DMS79 treated with DMSO at 0.1 percent for 48 hours (cell line): ENCODE measurements at places on chromosomes 7 and 10.

DNA sequence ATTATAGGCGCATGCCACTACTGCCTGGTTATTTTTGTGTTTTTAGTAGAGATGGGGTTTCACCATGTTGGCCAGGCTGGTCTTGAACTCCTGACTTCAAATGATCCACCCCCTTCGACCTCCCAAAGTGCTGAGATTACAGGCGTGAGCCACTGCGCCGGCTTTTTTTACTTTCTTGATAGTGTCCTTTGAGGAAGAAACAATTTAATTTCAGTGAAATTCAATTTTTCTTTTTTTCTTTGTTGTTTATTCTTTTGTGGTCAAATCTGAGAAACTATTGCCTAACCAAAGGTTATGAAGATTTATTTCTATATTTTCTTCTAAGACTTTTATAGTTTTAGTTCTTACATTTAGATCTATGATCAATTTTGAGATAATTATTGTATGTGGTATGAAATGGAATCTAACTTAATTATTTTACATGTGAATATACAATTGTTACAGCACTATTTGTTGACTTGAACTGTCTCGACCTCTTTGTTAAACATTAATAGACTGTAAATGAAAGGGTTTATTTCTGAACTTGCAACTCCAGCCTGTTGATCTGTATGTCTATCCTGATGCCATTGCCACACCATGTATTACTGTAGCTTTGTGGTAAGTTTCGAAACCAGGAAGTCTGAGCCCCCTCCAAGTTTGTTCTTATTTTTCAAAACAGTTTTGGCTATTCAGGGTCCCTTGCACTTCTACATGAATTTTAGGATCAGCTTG lies 19.8 kb upstream of the RASSF4 start:
- DNase-seq = no peak

GRCh38 chr10:84076540-84077195 lies 62.6 kb upstream of the GHITM start:
- no peak for DNase-seq

DNA sequence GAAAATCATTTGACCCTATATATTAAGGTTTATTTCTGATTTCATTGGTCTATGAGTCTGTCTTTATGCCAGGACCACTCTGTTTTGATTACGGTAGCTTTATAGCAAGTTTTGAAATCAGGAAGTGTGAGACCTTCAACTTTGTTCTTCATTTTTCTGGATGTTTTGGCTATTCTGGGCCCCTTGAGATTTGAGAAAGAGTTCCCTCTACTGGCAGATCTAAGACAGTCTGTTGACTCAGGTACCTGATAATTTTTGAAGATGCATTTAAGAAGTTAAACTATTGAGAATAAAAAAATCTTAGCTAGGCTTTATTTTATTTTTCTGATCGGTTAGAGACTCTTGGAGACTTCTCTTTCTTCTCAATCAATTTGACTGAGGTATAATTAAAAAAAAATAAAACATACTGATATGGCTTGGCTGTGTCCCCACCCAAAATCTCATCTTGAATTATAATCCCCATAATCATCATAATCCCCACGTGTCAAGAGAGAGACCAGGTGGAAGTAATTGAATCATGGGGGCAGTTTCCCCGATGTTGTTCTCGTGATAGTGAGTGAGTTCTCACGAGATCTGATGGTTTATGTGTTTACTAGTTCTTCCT lies 209.2 kb downstream of the SNX10 start:
- DNase-seq = peak; percentile 41

DNA sequence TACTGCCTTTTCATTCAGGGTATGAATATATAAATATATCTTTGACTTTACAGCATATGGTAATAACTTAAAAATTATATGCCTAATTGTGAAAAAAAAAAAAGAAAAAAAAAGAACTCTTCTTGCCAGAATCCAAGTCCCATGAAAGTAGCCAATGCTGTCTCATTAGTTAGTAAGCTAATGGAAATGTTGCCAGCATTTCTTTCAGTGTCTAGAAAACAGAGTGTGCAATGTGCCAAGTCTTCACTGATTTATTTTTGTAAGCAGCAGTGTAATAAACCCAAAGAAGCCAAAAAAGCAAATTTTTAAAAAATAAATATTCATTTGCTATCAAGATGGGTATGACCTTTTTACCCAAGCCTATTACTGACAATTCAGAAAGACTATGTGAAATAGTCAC lies 31.1 kb upstream of the LRRN3 start:
- no peak for DNase-seq

DNA sequence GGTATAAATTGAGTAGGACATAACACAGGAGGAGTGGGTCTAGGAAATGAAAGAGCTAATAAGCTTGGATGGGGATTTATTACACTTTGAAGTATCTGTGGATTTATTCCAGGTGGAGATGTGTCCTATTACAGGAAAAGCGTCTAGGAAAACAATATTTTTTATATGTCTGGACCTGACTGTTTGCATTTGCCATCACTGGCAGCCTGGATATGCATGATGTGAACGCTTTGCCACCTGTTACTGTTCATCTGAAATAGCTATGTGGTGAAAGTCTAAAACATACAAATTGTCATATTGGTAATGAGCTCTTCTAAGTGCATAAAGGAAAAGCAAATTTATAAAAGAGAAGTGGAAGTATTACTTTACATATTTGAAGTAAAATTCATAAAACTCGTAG lies 31.6 kb upstream of the AGMO start:
- no peak for DNase-seq
